Activated T-cell treated with anti-CD3 and anti-CD28 coated beads, Interleukin-2, amount 50 U/mL, for 72 hours (primary cell): ENCODE measurements at places on chromosomes 3 and 15. TPM values are rescaled to one million over a fixed set of nuclear protein-coding genes. Genes with fewer than 3 reads are reported as not detected.

The FBN1 gene
- 0.50 TPM for total RNA-seq

GRCh38 chr3:59880717-59881116, 830.9 kb upstream of the CFAP20DC start:
- DNase-seq = no peak

The GOLGA8F gene
- total RNA-seq = not detected

DNA sequence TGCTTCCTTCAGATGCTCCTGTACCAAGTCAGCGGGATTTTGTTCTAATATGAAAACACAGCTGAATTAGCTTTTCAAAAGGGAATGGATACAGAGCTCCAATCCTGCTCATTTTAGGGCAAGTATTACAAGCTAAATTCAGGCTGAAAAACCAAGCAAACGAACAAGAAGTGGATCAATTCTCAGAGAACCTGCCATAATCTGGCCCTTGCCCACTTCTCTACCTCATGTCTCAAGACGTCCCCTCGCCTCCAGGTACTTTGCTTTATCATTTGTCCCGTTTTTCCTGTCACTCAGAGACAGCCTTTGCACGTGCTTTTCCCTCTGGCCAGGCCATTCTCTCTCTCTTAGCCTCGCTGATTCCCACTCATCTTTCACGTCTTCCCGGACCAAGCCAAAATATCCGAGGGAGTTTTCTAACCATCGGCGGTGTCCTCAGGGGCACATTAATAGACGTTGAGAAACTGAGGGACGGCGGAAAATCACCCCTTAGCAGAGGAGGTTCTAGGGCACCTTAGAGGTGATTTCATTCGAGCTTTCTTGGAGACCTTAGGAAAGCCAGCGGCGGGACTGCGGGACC, 654 bp downstream of the SUSD5 start:
- DNase-seq = no peak

The ERICH6 gene
- total RNA-seq = not detected

DNA sequence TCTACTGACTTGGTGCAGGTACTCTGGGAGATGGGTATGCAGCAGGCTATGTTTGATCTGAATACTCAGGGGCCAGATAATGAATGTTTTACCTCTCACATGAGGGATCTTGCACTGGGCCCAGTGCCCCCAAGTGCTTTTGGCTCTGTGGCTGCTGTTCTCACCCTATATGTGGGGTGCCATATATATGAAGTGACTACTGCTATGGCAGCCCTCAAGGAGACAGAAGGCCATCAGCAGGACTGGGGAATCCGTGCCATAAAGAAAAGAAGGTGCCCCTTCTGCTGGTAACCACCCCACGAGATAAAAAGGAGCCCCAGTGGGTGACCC, 302.1 kb downstream of the ZPLD1 start:
- no peak for DNase-seq

The KBTBD8 gene
- total RNA-seq = 20.4 TPM

- no peak for DNase-seq
These were observed 78.1 kb downstream of the MRPL46 start for GRCh38 chr15:88389120-88389519.

DNA sequence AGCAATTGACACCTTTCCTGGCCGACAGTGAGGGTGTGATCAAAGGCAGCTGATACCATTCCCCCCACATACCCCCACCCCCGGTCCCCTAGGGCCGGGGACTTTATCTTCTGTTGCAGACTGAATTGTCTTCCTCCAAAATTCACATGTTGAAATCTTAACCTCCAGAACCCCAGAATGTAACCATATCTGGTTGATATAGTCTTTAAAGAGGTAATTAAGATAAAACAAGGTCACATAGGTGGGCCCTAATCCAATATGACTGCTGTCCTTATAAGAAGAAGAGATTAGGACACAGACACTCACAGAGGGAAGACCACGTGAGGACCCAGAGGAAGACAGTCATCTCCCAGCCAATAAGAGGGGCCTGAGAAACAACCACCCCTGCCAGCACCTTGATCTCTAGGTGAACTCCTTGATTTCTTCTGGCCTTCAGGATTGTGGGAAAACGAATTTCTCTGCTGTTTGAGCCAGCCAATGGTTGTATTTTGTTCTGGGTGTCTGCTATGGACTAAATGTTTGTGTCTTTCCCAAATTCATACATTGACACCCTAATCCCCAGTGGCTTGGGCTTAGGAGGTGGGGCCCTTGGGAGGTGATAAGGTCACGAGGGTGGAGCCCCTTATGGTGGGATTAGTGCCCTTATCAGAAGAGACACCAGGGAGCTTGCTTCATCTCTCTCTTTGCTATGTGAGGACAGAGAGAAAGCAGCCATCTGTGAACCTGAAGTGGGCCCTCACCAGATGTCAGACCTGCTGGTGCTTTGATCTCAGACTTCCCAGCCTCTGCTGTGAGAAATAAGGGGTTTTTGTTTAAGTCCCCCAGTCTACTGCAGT, 144.0 kb downstream of the CHSY1 start:
- no peak for DNase-seq

DNA sequence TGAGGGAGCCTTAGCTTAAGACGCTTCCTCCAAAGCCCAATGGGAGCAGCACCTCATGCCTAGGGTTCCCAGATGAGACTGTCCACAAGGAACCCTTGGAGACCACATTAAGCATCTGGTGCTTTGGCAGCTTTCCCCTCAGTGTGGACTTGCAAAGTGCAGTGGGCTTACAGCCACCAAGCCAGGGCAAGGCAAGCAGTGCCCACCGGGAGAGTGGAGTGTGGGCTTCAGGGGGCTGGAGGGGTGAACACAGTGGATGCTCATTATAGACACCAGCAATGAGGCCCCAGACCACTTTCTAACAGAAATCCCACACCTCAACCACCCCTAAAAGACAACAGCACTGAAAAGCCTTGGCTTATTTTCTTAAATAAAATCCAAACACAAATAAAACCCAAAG, 9.1 kb upstream of the MUSTN1 start:
- no peak for DNase-seq

The BFSP2 gene
- total RNA-seq = not detected

GRCh38 chr15:57215881-57216280, 160.4 kb upstream of the CGNL1 start:
- no peak for DNase-seq

DNA sequence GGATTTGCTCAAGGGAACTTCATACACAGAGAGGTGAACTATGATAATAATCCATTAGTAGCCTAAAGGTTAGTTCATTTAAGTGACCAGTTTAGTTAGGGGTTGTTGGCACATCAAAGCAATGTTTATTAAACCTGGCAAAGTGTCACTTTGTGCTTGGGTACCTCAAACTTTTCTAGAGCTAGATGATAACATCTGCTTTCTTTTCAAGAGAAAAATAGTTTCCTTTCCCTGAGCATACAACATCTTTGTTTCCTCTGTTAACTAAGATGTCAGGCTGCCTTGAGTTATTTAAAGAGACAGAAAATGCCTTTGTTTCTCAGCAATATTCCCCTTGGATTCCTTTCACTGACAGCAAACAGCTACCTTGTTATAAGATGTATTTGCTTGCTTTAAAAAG, 26.7 kb upstream of the SMAD3 start:
- DNase-seq = no peak

GRCh38 chr3:127276995-127277394, 10.9 kb downstream of the PRR20G start:
- no peak for DNase-seq

- DNase-seq = no peak
These were observed 53.9 kb upstream of the KLF13 start for GRCh38 chr15:31272558-31273257.

DNA sequence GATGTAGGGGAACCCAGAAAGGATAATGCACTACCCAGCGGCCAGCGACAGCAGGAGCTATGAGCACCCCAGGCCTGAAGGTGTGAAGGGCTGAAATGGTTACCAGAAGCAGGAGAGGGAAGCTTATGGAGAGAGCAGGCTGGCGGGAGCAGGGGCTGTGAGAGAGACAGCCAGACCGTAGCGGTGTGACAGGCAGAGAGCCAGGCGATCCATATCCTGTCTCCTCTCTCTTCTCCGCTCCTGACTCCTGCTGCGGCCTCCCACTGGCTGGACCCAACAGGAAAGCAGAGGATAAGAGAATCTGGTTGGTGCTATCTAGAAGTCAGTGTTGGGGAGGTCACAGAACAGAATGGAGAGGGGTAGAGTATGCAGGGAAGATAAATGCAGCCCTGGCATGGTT, 49.9 kb downstream of the BTD start:
- DNase-seq = no peak

DNA sequence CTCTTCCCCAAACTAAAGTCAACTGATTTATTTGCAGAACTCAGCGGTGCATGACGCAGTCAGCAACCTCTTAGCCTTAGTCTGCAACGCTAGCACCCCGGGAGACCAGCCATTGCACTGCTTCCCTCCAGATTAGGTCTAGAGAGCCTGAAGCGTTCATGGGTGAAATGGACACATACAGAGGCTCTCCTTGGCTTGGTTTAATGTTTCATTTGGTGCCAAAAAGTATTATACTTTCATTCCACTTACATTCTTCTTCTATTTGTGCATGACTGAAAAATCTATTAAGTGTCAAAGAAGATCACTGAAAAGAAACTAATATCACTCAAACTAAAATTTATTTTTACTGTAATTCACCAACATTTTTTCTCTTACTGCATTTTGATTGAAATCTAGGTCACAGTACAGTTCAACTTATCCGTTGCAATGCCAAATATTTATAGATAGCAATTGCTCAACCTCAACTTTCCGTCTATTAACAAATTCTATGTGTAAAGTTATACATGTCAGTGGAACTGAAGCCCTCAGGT, 116.2 kb downstream of the ROBO1 start:
- no peak for DNase-seq

The IL20RB gene
- total RNA-seq = 2.0 TPM

DNA sequence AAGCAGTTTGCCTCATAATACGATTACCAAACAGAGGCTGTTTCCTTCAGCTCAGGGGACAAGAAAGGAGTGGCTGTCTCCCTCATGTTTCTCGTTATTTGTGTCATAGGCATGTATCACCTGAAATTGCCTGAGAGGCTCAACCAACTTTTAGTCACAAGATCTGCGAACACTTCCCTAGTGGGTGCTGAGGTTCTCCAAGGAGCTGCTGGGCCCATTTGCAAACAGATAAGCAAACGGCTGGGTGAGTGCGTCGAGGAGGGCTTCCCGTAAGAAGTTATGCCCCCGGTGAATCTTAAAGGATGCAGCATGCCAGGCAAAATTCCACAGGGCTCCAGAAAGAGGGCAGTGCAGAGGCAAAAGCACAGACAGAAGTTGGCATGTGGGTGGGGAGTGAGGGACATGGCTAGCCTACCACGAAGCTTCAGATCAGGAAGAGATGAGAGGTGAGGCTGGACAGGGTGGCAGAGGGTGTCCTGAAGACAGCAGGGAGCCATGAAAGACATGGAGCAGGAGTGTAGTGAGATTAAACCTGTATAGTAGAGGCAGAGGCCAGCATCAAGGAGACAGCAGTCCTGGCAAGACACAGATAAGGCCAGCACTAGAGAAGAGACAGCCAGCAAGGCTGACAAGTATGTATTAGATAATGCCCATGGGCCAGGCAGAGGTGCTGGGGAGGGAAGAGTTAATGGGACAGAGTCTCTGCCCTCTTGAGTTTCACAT, 4.0 kb upstream of the GP9 start:
- DNase-seq = no peak

The LAMB2 gene
- total RNA-seq = 1.7 TPM

DNA sequence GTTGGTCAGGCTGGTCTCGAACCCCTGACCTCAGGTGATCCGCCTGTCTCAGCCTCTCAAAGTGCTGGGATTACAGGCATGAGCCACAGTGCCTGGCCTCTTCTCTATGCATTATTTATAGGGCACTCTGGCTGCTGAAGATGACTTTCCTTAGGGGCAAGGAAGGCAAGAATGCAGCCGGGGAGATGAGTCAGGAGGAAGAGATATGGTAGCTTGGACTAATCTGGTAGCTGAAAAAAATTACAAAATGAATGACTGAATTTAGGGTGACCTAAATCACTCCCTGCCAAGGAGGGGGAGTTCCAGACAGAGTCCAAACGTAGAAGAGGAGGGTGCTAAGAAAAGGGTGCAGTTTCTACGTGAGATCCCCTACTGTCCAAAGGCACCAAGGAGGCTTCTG, 14.2 kb downstream of the RHCG start:
- no peak for DNase-seq

GRCh38 chr3:117168896-117169295, 459.3 kb downstream of the TUSC7 start:
- DNase-seq = no peak

- DNase-seq = no peak
These were observed 48.0 kb downstream of the SMAD6 start for GRCh38 chr15:66749841-66750575.

DNA sequence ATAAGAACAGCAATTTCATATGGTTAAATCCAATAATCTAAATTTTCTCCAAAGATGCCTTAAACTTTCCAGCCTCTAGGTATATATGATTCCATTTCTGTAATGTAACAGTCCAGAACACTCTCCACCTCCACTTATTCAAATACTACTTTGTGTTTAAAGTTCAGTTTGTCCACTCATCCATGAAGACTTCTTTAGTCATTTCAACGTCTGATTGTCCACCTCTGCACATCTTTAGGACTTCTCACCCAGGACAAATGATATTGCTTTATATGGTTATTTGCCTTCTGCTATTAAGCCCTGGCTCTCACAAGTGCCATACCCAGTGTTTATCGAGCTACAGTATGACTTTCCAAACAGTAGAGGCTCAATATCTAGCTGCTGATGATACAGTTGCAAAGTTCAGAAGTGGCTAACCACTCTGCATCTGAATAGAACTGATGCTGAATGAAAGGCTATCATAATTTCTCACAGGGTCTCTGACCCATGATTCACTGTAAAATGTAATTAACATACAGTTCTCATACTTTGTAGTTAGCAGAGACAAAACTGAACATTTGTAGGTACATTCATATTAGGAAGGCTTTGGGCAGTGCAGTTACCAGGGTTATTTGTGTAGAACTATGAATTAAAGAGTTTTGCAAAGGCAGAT, 93.7 kb upstream of the MBNL1 start:
- DNase-seq = no peak

The NLGN1 gene
- total RNA-seq = not detected

The CD80 gene
- 8.3 TPM for total RNA-seq

The LRRC57 gene
- total RNA-seq = 29.3 TPM

GRCh38 chr15:90040618-90041017, 39.5 kb downstream of the ZNF710 start:
- no peak for DNase-seq

- DNase-seq = peak; percentile 80
These were observed 365.7 kb upstream of the ICE2 start for GRCh38 chr15:60844511-60845174.

The FANCD2OS gene
- not detected for total RNA-seq

The MESP2 gene
- total RNA-seq = not detected

DNA sequence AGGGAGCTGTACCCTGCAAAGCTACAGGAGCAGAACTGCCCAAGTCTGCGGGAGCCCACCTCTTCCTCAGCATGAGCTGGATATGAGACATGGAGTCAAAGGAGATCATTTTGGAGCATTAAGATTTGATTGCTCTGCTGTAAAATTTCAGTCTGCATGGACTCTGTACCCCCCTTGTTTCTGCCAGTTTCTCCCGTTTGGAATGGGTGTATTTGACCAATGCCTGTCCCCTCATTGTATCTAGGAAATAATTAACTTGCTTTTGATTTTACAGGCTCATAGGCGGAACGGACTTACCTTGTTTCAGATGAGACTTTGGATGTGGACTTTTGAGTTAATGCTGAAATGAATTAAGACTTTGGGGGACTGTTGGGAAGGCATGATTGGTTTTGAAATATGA, 18.3 kb downstream of the RNF13 start:
- no peak for DNase-seq

The MINAR1 gene
- 0.62 TPM for total RNA-seq

GRCh38 chr3:70064194-70064779, 64.8 kb downstream of the SAMMSON start:
- no peak for DNase-seq

- DNase-seq = no peak
These were observed 28.8 kb downstream of the PPM1L start for GRCh38 chr3:160784853-160785252.

GRCh38 chr3:160928183-160928726, 172.2 kb downstream of the PPM1L start:
- DNase-seq = no peak
